H4 (cell line): ENCODE measurements at places on chromosomes 3 and 15. TPM values are rescaled to one million over a fixed set of nuclear protein-coding genes. Genes with fewer than 3 reads are reported as not detected.

Gene ZBTB47
- 1.9 and 3.8 TPM in 2 replicates for total RNA-seq

DNA sequence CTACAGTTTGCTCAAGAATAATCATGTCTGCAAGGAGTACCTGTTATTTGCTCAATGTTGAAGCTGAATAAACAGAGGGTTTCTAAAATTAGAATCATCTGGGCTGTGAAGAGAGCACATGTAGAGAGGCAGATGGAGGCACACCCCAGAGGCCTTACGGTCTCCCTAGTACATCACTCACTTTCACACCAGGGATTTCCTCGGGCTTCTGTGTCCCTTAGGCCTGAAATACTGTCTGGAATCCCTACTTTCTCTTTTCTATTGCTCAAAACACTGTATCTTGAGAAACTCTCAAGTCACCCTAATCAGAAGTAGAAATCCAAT is 473.7 kb upstream of the ROBO2 start:
- no peak for DNase-seq

Gene PRRT3
- 3.0 and 3.4 TPM in 2 replicates for total RNA-seq

- no peak for DNase-seq
These were observed 101.9 kb downstream of the TNIK start for GRCh38 chr3:171358181-171358880.

Gene MESP2
- total RNA-seq: not detected in 2 replicates

DNA sequence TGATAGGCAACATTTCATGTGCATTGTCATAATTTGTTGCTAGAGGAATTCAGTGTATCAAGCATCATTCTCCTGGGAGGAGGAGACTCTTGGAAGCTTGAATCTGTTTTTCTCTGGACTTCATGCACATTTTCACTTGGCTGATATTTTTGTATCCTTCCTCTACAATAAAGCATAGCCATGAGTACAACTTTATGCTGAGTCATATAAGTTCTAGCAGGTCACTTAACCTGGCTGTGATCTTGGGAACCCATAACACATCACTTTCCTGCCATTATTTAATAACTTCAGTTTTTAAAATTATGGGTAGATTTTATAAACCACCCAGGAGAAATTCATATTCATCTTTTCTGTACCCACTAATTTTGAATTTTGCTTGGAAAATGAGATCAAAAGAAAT is 203.0 kb upstream of the CD96 start:
- DNase-seq: no peak

DNA sequence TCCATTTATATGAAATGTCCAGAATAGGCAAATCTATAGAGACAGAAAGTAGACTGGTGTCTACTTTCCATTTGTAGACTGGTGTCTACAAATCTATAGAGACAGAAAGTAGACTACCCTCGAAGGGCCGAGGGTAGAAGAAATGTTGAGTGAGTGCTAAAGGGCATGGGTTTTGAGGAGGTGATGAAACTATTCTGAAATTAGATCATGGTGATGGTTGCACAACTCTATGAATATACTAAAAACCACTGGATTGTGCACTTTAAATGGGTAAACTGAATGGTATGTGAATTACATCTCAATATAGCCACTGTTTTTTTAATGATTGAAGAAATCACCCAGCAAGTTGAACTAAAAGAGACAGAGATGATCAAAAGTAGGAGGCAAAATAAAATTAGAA is 27.9 kb downstream of the TP53BP1 start:
- DNase-seq: peak; percentile 26

DNA sequence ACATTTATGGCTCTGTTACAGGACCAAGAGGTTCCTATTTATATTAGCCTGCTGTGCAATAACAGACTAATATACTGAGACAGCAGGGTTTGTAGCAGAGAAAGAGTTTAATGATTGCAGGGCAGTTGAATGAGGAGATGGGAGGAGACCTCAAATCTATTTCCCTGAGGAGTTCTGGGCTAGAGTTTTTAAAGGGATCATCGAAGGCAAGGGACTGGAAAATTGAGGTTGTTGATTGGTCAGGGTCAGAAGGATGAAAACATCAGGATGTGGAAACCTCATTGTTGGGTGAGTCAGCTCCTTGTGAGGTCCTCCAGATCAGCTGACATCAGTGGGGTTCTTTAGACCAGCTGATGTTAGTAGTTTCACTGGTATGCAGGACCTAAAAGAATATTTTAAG is 60.6 kb upstream of the GOLGA8B start:
- DNase-seq: peak; percentile 52

- no peak for DNase-seq
These were observed 27.4 kb downstream of the TASOR start for GRCh38 chr3:56655709-56656108.

DNA sequence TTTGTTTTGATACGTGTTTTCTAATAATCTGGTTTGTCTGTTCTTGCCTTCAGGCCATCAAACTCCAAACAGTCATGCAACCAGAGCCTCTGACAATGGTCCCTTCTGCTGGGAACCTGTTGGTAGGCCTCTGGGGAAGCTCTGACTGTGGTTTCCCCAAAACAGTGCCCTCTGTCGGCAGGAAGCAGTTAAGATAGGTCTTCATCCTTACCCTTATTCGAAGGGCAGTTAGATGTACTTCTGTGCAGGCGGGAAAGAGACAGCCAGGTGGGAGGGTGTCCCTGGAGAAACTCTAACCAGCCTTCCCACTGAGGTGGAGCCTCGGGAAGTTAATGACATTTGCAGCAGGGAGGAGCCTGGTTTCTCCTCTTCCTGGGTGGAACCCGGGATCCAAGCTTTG is 81.6 kb upstream of the CHMP2B start:
- peak; percentile 13 for DNase-seq

DNA sequence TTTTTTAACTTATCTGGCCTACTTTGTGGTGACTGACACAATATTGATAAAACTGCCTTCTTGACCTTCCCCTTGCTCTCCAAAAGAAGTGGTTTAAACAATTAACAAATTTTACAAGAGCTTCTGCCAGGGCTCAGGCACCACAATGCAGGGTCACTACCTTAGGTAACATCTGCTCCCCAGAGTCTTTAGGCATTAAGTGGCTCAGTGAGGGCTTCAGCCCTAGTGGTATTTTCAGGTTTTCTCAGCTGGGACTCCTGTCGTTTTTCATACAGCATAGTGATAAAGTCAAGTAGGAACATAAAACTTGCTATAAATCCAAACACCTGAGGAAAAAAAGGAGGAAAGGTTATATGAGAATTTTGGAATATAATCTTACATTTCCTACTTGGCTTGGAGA is 18.9 kb downstream of the CMTM6 start:
- DNase-seq: no peak
